ENCODE measurements at places on chromosomes 6 and 20.

DNA sequence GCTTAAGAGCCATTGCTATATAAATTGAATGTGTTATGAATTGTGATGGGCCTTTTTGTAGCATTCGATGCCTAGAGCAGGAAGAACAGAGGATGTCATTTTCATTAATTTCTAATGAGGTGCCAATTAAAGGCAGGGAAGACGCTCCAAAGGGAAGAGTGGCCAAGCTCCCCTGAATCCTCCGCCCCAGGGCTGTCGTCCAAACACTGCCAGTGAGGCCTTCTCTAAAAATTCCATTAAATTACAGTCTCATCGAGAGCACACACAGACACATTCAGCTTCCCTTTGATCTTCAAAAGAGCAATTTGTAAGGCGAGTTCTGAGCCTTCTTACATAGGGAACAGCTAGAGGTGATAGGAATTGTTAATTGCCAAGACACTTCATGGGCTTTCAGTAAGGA is 300.0 kb downstream of the ZFAND3 start:
- no peak for DNase-seq

- DNase-seq: no peak
These were observed 184.2 kb upstream of the RREB1 start for GRCh38 chr6:6923605-6924004.

DNA sequence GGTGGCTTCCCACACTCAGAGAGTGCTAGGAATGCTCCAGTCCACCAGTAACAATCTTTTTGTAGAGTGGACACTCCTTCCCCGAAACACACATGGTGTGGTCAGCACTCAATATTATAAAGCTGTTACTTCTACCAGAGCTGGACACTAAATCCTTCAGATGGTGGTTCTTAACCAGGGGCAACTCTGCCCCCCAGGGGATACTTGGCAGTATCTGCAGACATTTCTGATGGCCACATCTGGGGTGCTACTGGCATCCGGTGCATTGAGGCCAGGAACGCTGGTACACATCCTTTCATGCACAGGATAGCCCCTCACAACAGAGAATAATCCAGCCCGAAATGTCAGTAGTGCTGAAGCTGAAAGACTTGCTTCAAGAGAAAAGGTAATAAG is 124.4 kb downstream of the NFATC2 start:
- DNase-seq: no peak

DNA sequence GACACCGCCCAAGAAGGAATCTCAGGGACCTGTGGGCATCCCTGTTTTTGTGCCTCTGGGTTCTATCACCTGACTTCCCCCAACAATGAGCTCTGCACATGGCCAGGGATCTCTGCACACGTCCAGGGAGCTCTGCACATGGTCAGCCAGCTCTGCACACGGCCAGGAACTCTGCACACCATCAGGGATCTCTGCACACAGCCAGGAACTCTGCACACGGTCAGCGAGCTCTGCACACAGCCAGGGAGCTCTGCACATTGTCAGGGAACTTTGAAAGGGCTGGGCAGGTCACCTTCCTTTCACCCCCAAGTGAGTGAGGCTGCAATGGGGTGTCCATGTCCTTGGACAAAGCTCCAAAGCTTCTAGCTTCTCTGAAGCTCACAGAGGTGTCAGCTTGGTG is 5.2 kb upstream of the SLCO4A1 start:
- DNase-seq: no peak

GRCh38 chr6:81808851-81809570 is 56.5 kb upstream of the TENT5A start:
- DNase-seq: no peak

- DNase-seq: no peak
These were observed 100.4 kb downstream of the TMEM200A start for GRCh38 chr6:130466052-130466747.

Data from SW 1271 (cell line).